ENCODE measurements at places on chromosomes 1 and 21. TPM values are rescaled to one million over a fixed set of nuclear protein-coding genes. Genes with fewer than 3 reads are reported as not detected.

The TMEM50B gene
- 10.7 TPM for total RNA-seq

The SYNC gene
- total RNA-seq = 17.7 TPM

The CD1D gene
- 0.10 TPM for total RNA-seq

The EPHA8 gene
- total RNA-seq = 0.09 TPM

The RXFP4 gene
- total RNA-seq = not detected

The OPTC gene
- not detected for total RNA-seq

The SLC22A15 gene
- total RNA-seq = 1.1 TPM

The ADORA3 gene
- total RNA-seq = not detected

The DNMT3L gene
- not detected for total RNA-seq

The GJA8 gene
- not detected for total RNA-seq

The GBP6 gene
- not detected for total RNA-seq

The TRIM67 gene
- 0.09 TPM for total RNA-seq

The TEX50 gene
- not detected for total RNA-seq

The KLHL21 gene
- total RNA-seq = 27.2 TPM

The MAB21L3 gene
- total RNA-seq = not detected

The GREM2 gene
- 0.14 TPM for total RNA-seq

The CD1E gene
- total RNA-seq = not detected

The EPRS1 gene
- total RNA-seq = 73.8 TPM

The LYPD8 gene
- total RNA-seq = 0.12 TPM

The PEAR1 gene
- total RNA-seq = 6.0 TPM

The OPRD1 gene
- 0.02 TPM for total RNA-seq

The EGLN1 gene
- 50.8 TPM for total RNA-seq

The MCOLN3 gene
- 2.9 TPM for total RNA-seq

The NPR1 gene
- total RNA-seq = 0.97 TPM

The TARS2 gene
- 18.9 TPM for total RNA-seq

The IFI44 gene
- 0.65 TPM for total RNA-seq

The PPOX gene
- total RNA-seq = 14.6 TPM

The MRPS6 gene
- 37.4 TPM for total RNA-seq

The MYOM3 gene
- 5.8 TPM for total RNA-seq

The LCE1B gene
- total RNA-seq = not detected

The FAM177B gene
- total RNA-seq = not detected

The KISS1 gene
- total RNA-seq = 0.45 TPM

The ST6GALNAC3 gene
- total RNA-seq = 0.52 TPM

The OR2L13 gene
- total RNA-seq = not detected

The ZYG11A gene
- 2.3 TPM for total RNA-seq

The ASTN1 gene
- total RNA-seq = not detected

The PROK1 gene
- not detected for total RNA-seq

The FAM72B gene
- total RNA-seq = 5.6 TPM

The CFAP126 gene
- not detected for total RNA-seq

The KCNA2 gene
- total RNA-seq = 0.01 TPM

The SPRR5 gene
- not detected for total RNA-seq

All from A549 treated with GW870086 at 1 μM for 4 hours (cell line).